ENCODE measurements at places on chromosomes 3 and 15.

- DNase-seq = no peak
These were observed 1.2 kb downstream of the MEX3B start for GRCh38 chr15:82044373-82045178.

DNA sequence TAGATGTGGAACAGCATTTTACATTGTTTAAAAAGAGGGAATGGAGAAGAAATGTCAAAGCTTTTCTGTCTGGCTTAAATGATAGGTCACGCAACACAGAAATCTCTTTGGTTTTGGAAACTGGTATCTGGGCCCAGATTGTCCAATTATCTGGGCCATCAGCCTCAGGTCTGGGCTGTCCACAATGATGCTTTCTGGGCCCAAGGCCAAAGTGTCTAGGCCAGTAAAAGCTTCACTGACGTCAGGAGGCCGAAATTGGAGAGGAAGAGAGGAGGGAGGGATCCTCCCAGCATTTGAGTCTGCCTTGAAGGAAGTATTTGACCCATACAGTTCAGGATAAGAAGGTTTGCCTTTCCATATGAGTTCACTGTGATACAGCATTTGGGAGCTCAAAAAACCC lies 60.7 kb upstream of the ALDH1A3 start:
- no peak for DNase-seq

DNA sequence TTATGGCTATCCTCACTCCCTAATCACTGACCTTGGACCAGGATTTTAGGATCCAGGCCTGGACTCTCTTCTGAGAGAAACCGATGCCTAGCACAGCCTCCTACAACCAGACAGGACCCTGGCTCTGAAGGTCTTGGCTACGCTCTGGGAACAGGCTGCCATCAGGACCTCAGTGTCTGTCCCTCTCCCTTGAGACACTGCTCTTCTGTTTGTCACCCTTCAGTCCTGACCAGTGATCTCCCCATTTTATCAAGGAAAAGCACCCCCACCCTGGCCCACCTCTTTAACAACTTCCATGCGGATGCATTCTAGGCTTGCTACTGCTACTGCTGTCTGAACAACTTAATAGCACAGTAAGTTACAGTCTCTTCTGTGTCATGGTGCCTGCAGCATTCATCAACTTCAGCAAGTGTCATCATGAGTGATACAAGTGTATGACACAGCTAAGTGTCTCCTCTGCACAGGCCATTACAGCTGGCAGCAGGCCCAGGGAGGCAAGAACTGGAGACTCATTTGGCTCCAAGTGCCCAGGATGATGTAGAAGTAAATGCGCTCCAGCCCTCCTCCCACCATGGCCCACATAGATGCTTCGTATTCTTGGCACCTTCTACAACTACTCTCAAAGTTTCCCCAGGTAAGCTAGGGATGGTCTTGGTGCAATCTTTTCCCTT lies 302.4 kb downstream of the EPHB1 start:
- DNase-seq = no peak

DNA sequence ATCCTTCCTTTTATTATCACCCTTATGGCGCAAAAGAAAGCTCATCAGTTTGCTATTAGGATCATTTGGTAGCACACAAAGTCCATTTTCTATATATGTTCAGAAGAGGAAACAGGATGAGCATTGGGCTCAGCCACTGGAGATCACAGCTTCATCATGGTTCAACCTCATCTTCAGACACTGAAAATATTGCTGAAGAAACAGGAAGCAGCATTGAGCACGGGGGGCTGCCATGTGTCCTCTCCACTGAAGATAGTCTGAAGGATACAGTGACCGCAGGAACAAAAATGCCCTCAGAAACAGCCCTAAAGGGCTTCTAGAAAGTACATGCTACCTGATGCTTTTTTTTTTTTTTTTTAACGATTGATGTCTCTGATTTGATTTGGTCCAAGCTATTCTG lies 835.3 kb upstream of the CFAP20DC start:
- DNase-seq = no peak

GRCh38 chr3:166462891-166463470 lies 625.8 kb upstream of the BCHE start:
- DNase-seq = no peak

- no peak for DNase-seq
These were observed 174.5 kb upstream of the TMC3 start for GRCh38 chr15:81548365-81549130.

DNA sequence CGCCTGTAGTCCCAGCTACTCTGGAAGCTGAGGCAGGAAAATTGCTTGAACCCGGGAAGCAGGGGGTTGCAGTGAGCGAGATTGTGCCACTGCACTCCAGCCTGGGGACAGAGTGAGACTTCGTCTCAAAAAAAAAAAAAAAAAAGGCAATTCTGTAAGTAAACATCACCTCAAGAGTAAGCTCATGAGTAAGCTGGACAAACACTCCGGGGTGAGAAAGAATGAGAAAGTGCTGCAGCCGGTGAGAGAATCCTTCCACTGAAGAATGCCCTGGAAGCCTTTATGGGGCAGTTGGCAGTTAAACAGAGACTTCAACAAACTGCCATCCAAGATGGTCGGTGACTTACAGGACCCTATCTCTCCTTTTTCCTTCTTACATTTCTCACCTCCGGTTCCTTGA lies 47.5 kb downstream of the FEZF2 start:
- DNase-seq = no peak

GRCh38 chr3:158434412-158435038 lies 136.5 kb upstream of the MLF1 start:
- peak; percentile 6 for DNase-seq

GRCh38 chr15:64522226-64522823 lies 61.9 kb downstream of the ZNF609 start:
- DNase-seq = no peak

GRCh38 chr3:172279191-172279640 lies 169.0 kb downstream of the GHSR start:
- no peak for DNase-seq

DNA sequence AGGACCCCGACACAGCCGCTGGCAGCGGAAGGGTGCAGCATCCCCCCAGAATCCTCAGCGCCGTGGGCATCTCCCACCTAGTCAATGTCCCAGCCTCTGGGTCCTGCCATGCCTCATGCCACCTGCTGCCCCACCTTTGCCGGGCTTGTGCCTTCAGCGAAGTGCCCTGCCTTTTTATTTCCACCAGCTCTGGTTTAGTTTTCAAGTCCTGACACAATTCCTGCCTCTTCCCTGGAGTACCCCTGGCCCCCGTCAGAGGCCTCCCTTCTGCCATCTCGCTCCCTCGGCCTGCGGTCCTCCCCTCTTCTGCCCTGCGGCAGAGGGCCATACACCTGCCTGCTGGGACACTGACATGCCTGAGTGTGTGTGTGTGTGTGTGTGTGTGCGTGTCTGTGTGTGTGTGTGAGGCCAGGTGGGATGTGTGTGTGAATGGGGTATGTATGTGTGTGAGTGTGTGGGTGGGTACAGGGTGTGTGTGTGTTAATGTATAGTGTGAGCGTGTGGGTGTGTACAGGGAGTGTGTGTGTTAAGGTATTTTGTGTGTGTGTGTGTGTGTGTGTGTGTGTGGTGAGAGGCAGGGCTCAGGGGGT lies 129.9 kb downstream of the SMAD6 start:
- no peak for DNase-seq

- no peak for DNase-seq
These were observed 7.5 kb upstream of the TATDN2 start for GRCh38 chr3:10240799-10241198.

DNA sequence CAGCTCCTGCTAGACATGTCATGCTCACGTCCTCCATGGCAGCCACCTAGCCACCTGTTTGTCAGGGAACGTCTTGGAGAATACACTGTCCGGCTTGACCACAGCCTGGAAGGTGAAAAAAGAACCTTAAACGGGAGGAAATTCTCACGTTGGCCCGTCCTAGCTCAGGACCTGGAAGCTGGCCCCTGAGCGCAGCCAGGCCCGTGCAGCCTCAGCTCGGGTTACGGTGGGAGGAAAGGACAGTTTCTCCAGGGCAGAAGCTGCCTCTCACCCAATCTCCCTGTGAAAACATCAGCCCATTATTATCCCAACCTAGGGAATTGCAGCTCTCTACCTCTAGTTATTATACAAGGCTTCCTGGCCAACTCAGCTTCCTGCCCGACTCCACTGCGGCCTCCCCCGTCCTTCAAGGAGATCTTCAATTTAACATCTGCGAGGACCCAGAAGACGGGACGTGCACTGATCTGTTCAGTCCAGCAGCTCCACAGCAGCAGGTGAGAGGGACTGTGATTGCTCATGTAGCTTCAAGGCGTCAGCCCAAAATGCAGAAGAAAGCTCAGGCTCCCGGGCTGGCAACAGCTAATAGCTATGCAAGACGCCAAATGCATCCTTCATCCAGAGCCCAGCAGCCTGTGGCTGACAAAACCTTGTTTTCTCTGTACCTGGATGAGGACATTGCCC lies 84.7 kb downstream of the ADAMTS17 start:
- DNase-seq = no peak

DNA sequence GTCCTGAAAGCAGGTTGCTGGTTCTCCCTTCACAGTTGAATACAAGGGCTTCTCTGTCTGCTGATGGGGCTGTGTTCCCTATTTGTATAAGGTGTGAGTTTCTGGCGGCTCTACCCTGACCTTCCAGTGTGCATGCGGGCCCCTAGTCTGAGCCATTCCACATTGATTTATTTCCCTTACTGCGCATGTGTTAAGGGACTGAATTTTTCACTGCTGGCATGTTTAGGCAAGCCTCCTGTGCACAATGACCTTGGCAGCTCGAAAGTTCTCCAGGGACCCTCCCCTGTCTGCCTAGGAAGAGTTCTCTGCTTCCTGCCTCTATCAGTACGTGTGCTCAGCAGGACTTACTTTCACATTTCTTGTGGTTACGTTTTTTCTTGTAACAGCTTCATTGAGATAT lies 11.4 kb downstream of the TRAK1 start:
- no peak for DNase-seq

GRCh38 chr15:82919231-82919886 lies 33.2 kb downstream of the HOMER2 start:
- DNase-seq = no peak

GRCh38 chr3:31157047-31157694 lies 262.7 kb upstream of the GADL1 start:
- DNase-seq = no peak

- DNase-seq = no peak
These were observed 23.0 kb upstream of the COPG1 start for GRCh38 chr3:129226374-129226773.

DNA sequence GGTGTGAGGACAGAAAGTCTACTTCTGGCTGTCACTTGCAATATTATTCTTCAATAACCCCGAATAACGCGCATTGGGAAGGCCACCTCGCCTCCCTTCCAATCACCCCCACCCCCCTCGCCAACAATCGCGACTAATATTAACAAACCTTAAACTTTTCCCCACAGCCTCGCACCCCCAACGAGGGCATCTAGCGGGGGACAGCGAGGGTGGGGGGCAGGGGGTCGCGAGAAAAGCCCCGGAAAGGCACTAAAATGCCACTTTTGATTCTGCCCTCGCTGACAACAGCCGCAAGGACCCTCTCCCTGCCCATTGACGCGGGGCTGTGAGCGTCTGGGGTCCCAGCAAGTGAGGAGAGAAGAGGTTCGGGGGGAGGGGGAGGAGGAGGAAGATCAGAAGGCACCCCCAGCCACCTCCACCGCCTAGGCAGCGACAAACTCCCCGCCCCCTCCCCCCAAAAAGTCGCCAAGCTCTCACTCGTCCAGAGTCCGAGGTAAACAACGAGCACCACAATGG lies 868 bp downstream of the SATB1 start:
- no peak for DNase-seq

GRCh38 chr3:25493786-25494185 lies 65.7 kb downstream of the RARB start:
- no peak for DNase-seq

DNA sequence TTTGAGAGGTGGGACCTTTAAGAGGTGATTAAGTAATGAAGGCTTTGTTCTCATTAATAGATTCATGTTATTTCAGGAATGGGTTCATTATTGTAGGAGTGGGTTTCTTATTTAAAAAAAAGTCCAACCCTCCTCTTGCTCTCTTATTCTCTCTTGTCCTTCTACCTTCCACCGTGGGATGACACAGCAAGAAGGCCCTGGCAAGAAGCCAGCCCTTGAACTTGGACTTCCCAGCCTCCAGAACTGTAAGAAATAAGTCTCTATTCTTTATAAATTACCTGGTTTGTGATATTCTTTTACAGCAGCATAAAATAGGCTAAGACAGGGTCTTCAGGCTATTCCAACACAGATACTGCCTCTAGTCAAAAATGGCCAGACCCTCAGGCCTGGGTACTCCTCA lies 62.2 kb downstream of the MYLK start:
- no peak for DNase-seq

- DNase-seq = no peak
These were observed 248.4 kb downstream of the CDIN1 start for GRCh38 chr15:36827824-36828223.

GRCh38 chr3:164952966-164953365 lies 125.3 kb downstream of the SI start:
- DNase-seq = no peak

GRCh38 chr15:25510146-25510545 lies 71.3 kb upstream of the UBE3A start:
- no peak for DNase-seq

- peak; percentile 34 for DNase-seq
These were observed 485 bp downstream of the CELF6 start for GRCh38 chr15:72319360-72319984.

DNA sequence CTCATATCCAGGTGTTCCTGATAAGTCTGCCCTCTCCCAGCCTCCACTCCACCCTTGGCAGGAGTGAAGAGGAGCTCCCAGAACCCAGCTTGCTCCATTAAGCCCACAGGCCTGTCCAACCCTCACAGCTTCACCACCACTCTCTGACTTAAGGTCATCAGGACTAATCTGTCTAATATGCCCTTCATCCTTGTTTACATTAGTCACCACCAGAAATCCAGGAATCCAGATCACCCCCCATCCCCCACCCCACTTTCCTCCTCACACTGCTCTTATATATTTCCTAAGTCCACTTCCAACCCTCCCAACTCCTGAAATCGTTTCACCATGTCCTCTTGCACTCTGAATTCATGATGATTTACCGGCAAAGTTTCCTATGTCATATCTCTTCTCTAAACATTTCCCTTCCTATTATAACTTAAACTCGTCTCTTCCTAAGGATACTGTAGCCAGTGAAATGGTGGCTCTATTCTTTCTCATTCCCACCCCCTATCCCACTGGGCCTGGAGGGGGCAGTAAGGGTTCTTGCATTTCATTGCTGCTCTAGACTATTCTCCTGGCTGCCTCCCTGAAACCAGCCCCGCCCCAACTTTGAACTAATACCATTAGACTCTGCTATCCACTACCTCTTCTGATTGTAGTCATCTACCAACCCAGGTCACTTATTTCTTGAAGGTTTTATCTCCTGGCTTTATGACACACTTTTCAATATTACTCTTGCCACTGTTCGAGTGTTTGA lies 43.4 kb downstream of the PPP2R3A start:
- DNase-seq = no peak

DNA sequence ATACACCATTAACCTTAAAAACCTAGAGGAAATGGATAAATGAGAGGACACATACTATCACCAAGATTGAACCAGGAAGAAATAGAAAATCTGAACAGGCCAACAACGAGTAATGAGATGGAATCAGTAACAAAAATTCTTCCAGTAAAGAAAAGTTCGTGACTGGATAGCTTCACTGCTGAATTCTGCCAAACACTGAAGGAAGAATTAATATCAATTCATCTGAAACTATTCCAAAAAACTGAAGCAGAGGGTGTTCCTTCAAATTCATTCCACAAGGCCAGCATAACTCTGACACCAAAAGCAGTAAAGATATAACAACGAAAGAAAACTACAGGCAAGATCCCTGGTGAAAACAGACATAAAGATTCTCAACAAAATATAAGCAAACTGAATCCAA lies 195.8 kb upstream of the GPR149 start:
- DNase-seq = no peak

All from stimulated activated CD4-positive, alpha-beta T cell treated with anti-CD3 and anti-CD28 coated beads, Interleukin-4, amount 100 ng/mL, for 48 hours (primary cell).